ENCODE measurements at places on chromosomes 12 and 14. TPM values are rescaled to one million over a fixed set of nuclear protein-coding genes. Genes with fewer than 3 reads are reported as not detected.

- DNase-seq = no peak
Measured at GRCh38 chr12:115382681-115383080, 698.7 kb upstream of the TBX3 start.

TDRD9 gene
- total RNA-seq = 0.76 TPM

GRCh38 chr14:103155826-103156394, 32.6 kb downstream of the TNFAIP2 start:
- no peak for DNase-seq

RHEBL1 gene
- 0.44 TPM for total RNA-seq

DNA sequence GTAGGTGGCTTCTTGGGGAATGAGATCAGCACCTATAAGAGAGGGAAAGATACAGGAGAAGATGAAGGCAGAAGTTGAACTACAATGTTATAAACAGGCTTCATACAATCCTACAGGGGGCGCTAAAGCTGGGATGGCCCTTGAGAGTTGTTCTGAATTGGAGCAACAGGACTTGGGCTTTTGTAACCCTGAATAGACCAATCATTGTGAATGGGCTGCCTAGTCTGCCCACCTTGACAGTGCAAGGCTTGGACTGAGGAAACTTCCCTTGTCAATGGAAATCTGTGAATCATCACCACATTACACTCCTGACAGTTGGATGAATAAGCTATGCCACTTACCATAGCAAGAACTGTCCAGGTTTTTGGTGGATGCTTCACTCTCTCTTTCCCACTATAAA, 306.1 kb downstream of the KCNC2 start:
- DNase-seq = no peak

DNA sequence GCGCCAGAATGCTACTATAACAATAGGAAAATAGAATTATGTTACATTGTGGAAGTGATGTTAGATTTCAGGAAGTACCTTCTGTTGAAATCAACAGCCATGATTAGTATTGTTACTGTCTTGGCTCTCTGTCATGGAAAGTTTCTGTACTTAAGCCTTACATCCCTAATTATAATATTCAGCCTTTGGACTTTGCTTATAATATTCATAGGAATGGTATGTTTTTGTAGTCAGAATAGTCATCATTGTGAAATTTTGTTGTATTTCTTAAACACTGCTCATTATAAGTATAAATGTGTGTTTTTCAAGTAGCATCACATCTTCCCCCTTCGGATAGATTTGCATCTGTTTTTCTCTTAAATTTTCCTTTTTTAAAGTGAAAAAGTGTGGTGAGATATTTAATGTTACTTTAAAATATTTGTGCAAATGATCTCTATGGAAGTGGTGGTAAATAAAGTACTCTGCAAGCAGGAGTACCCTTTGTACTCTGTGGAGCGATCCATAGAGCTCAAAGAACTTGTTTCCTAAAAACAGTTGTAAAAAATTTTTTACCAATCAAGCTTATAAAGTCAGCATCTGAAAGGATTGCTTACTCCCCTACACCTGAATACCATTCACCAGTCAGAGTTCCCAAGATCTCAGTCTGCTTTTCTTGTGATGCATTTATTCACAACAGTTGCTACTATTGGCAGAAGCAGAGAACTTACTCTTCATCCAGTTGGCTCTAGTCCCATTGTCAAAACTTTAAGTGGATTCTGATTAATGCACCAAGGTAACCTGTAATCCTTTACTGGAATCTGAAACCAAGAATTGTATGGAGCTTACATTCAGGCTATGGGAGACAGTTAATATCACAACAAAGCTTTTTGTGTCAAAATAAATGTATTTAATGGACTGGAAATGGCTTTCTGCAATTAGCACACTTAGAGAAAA, 87.8 kb downstream of the RIC8B start:
- no peak for DNase-seq

GRCh38 chr14:94079891-94080620, 946 bp downstream of the DDX24 start:
- no peak for DNase-seq

PLA2G1B gene
- not detected for total RNA-seq

NDUFA9 gene
- total RNA-seq = 37.8 TPM

GRCh38 chr14:51401756-51402155, 161.7 kb downstream of the TMX1 start:
- no peak for DNase-seq

All from esophagus squamous epithelium (tissue), 5 donors.